NCI-H2171 (cell line): ENCODE measurements at places on chromosomes 5 and 9.
A peak's percentile ranks its signal among the peaks of the same experiment; 100 is the strongest.

DNA sequence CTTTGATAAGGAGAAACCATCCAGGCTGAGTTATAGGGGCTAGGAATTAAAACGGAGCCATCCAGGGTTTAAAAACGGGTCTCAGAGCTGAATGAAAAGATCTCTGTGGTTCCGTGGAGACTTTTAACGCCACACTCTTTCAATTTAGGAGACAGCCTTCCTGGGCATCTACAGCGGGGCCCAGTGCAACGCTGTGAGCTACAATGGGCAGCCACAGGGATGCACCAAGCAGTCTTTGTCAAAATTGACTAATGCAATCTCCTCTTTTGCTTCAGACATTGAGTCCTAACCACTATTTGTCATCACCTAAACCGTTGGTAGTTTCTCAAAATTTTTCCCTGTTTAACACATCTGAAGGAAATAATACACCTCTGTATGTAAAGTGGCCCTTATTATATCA, 96.6 kb upstream of the ABCA1 start:
- no peak for DNase-seq

DNA sequence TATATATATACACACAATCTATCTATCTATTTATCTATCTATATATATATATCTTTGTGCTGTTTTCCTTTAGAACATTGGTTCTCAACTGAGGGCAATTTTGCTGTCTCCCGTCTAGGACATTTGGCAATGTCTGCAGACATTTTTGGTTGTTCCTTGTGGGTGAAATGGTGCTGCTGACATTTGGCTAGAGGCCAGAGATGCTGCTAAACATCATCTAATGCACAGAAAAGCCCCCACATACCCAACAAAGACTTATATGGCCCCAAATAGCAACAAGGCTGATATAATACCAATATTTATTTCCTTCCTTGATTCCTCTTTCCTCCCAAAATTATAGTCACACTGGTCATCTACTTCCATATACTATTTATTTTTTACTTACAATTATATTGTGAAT, 197.5 kb downstream of the TRPM3 start:
- DNase-seq, result no peak

DNA sequence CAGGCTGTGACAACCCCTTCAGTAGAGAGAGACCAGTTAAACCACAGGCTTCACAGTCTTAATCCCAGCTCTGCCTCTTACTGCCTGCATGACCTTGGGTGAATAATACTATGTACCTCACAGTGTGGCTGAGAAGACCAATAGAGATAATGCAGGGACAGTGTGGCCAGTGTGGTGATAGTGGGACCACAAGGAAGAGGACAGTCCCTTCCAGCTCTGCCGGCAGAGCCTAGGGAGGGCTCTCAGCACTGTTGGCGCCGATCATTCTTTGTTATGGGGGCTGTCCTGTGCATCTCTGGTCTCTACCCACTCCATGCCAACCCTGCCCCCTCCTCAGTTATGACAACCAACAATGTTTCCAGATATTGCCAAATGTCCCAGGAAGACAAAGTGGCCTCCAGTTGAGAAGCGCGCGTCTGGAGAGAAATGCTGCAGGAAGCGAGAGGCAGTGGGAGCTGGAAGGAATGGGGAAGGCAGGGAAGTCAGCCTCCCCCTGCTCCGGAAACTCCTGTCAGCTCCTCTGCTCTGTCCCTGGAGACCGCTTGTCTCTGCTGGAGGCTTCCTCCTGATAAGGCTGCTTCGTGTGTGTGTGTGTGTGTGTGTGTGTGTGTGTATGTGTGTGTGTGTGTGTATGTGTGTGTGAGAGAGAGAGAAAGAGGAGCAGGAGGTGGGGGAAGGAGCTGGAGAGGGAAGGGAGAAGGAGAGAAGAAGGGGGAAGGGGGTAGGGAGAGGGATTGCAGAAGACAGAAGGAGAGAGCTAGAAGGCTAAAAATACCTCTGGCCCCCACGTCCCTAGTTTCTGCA, 31.8 kb upstream of the FABP6 start:
- DNase-seq, result peak; percentile 31

DNA sequence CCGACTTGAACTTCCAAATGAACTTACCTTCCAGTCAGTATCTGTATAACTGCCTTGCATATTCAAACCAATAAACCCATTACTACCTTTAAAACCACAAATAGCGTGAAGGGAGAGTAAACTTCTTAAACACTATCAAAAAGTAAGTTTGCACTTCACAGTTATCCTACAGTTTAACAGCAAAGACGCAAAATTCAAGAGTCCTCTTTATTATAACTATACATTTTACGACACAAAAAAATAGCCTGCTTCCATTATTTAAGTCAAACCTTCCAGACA, 1.8 kb downstream of the PTBP3 start:
- no peak for DNase-seq

DNA sequence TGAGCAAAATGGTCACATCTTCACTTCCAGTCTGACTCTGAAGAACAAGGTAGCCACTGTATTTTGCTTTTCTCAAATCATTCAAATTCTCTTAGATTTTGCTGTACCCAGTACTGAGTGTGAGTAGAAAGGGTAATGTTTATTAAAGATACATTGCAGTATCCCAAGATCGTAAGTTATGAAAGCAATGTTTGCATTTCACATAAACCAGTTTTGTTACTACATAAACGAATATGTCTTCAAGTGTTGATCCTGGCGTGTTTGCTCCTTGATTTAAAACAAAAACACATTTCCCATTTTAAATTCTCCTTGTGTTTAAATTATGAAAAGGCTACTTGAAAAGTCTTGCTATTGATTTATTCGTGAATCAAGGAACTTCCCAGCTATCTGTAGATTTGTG, 22.0 kb downstream of the SNX30 start:
- DNase-seq, result no peak

GRCh38 chr5:134577022-134577795, 51.7 kb downstream of the JADE2 start:
- no peak for DNase-seq

DNA sequence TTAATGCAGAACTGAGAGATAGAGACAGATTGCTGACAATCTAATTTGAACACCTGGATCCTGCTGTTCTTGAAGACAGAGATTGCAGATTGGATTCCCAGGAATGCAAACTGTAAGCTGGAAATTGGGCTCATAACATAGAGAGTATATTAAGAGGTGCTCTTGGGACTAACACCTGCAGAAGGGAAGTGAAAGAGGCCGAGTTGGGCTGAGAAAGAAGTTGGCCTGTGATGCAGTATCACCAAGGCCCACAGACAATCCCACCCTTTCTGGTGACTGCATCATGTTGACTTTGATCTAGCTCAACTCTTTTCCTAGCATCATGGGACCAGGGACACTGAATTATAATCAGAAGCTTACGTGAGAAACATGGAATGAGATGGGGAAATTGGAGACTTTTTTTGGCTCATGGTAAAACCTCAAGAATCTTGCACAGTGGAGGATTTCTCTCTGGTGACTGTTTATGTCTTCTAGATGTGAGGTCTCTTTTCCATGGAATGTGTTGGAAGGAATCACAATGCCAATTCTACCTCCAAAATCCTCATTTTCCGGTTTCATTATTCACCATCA, 36.5 kb upstream of the NUDT12 start:
- no peak for DNase-seq

DNA sequence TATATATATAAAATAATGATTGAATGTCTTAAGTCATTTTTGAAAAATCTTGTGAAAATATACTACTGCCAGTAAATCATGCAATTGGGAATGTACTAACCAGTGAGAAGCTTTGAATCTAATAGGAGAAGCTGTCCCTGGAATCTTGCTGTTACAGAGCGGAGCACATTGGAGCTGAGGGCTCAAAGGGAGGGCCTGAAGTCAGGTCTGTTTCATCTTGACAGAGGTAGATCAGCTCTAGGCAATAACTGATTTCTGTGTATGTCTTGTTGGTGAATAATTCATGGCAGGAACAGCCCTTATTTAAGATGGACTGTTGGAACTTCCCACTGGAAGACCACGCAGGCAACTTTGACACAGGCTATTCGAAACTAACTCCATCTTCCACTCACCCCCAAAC, 17.5 kb downstream of the CAMK4 start:
- DNase-seq, result no peak

DNA sequence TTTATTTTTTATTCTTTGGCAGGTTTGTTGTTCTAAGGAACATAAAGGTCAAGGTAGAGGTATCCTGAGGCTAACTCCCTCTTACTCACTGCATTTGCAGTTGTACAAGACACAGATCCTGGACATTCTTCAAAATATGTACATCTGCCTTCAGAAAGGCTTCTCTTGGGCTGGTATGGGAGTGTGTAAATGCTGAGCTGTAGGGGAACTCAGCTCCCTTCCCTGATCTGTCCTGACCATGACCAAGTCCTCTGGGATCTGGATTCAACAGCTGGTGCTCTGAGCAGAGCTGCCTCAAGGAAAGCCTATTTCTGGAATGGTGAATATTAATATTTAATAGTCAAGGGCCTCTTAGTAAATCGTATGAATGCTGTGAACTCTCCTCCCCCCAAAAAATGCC, 117.4 kb downstream of the PRKACG start:
- no peak for DNase-seq

GRCh38 chr9:17021387-17021970, 113.4 kb upstream of the CNTLN start:
- DNase-seq, result no peak

- DNase-seq, result no peak
Observed at GRCh38 chr5:65485405-65485804, 3.7 kb upstream of the ADAMTS6 start.

DNA sequence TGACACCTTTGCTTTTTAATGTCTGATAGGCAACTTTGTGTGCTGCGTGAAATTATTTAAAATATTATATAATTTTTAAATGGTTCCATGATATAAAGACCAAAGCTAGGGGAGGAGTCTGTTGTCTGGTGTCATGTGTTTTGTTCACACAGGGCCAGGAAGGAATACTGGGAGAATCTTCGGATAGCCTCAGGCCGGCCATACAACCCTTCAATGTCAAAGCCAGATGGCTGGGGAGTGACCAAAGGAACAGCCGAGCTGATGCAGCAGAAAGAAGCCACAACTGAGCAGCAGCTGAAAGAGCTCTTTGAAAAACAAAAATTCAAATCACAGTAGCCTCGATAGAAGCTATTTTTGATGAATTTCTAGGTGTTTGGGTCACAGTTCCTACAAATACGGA, 19.2 kb downstream of the BHMT start:
- no peak for DNase-seq

DNA sequence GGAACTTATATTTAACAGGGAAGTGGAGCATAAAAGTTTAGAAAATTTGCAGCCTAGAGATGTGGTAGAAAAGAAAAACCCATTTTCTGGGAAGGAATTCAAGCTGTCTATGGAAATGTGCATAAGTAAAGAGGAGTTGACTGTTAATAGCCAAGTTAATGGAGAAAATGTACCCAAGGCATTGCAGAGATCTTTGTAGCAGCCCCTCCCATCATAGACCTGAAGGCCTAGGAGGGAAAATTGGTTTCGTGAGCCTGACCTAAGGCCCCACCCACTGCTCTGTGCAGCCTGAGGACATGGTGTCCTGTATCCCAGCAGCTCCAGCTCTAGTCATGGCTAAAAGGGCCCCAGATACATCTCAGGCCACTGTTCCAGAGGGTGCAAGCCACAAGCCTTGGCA, 772.4 kb upstream of the RIOK2 start:
- no peak for DNase-seq

DNA sequence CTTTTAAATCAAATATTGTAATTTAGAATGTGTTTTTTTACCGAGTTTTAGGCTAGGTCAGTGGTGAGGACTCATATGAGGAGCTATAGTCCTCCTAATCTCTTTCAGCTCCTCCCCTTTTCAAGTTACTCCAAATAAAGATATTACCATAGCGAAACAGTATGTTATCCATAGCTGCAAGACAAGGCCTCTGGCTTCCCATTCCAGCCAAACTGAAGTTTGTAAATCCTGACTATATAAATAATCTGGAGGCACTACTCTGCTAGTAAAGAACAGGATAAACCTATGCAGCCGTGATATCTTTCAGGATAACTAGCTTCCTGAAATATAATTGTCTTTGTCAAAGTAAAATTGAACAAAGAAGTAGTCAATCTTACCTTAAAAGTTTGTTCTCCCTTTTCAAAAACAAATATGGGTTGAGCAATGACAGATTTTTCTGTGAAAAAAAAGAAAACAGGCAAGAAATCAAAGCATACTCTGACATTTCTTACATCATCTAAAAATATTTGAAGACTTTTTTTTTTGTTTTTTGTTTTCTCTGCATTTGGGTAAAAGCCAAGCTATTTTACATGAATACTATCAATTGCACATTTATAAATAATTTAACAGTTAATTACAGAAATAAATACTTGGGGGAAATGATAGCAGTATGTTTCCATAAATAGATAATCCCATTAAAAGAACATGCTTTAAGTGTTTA, 29.3 kb upstream of the NADK2 start:
- no peak for DNase-seq

DNA sequence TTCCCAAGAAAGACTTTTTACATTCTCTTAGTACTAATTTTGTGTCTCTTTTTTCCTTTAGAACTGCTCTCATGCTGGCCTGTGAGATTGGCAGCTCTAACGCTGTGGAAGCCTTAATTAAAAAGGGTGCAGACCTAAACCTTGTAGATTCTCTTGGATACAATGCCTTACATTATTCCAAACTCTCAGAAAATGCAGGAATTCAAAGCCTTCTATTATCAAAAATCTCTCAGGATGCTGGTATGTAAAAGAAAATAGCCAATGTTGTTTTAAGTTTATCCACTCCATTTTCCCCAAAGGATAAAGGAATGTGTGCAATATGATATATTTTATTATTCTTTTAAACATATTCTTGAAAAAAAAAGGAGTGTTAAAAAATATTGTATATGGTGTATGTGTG, 27.3 kb upstream of the TTC23L start:
- no peak for DNase-seq

DNA sequence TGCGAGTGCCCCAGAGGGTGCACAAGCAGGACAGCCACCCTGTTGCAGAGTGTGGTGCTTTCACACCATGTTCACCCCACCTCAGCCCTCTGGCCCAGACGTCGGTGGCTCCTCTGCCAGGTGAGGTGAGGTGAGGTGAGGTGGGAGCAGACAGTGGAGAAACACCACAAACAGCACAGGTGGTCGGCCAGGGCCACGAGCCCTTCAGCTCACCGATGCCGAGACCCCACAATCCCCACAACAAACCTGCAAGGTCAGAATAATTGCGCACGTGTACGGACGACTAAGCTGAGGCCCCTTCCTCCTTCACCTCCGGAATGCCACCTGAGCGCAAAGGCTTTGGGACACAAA, 10.5 kb downstream of the BRD3 start:
- DNase-seq, result no peak

GRCh38 chr5:133241179-133242092, 189.6 kb downstream of the HSPA4 start:
- no peak for DNase-seq

GRCh38 chr9:70412832-70413463, 1.5 kb downstream of the KLF9 start:
- DNase-seq, result peak; percentile 47
